C1 segment of cervical spinal cord (tissue), 14 donors: ENCODE measurements at places on chromosomes 7 and 10.

DNA sequence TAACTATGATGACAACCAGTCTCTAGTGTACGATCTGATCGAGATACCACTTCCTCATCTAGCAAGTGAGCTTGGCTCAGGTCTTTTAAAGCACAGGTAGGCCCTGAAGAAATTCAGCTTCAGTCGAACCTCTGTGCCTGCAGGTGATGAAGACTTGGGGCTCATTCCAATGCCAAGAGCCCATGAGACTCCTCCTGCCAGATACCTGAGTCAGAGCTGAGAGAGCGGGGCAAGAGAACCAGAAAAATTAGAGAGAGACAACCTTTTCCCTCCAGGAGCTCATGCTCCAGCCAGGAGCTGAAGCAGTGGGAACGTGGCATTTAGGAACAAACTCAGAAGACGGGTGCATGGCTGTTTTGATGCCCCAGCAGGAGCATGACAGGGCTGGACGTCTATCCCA lies 232.7 kb downstream of the FANK1 start:
- DNase-seq, result no peak

DNA sequence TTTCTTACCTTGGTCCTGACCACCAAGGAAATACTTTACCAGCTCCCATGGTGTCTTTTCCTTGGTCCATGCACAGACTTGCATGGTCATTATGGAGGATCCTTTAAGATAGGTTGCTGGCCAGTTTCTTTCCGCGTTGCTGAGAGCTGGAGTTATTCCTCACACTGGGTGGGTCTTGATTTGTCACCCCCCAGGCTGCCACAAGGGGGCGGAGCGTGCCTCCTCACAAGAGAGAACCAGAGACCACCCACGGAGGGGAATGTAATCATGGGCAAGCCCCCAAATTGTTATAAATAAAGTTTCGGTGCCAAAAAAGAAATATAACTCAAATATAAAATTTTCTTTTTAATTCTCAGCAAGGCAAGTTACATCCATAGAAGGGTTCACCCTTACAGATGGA lies 10.5 kb upstream of the TRIM24 start:
- DNase-seq, result no peak

GRCh38 chr10:18151356-18151890 lies 11.2 kb downstream of the CACNB2 start:
- no peak for DNase-seq

DNA sequence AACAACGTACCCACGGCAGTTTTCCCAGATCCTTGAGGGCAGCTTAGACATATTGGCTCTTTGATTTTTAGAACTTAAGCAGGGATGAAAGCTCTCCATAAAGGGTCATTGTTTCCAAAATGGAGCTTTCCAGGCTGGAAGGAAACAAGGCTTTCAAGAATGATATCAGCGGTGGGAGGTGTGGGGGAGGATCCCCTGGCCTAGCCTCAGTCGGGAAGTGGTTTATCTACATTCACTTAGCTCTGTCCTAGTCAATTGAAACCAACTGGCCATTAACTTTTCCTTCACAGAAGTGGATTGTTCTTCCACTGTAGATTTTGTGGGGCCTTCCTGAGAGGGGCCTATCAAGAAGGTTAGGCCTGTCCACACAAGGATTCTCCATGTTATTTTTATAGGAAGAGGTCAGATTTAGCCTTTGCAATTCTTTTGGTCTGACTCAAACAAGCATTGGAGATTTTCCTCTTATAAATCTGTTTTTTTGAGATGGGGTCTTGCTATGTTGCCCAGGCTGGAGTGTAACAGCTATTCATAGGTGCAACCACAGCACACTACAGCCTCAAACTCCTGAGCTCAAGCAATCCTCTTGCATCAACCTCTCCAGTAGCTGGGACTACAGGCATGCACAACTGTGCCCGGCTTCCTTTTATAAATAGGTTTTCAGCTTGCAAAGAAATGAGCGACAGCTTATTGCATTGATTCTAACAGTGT lies 343.5 kb downstream of the LRMDA start:
- DNase-seq, result no peak

DNA sequence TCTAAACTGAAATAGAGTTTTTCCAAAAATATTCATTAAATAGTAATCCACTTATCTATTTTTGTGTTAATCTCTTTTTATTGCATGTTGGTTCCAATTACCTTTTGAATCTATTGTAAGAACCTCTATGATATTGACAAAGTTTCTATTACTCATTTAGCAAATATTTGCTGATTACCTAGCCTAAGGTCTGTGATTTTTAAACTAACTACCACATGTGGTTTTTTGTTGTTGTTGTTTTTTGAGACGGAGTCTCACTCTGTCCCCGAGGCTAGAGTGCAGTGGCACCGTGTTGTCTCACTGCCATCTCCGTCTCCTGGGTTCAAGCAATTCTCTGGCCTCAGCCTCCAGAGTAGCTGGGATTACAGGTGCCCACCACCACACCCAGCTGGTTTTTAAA lies 2.0 kb upstream of the ASB13 start:
- DNase-seq, result no peak

- no peak for DNase-seq
These were observed 2.4 kb upstream of the MYO1G start for GRCh38 chr7:44981035-44981706.

DNA sequence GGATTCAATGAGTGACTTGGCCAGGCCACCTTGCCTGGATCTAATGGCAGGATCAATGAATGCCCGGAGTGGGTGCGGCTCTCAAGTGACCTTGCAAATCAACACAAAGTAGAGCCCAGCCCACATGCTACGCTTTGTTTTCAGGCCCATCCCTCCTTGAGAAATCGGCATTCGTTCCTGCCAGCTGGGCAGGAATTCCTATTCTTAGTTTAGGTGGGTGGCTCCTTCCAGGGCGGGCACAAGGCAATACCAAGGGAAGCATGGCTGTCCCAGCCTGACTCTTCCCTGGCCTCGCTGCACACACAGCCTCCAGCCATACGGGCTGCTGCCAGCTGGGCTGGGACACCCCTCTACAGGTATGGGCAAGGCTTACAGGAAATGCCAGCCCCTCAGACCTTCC lies 119.3 kb downstream of the SH3PXD2A start:
- DNase-seq, result no peak

GRCh38 chr7:23791721-23792120 lies 81.7 kb downstream of the STK31 start:
- DNase-seq, result no peak

- no peak for DNase-seq
These were observed 168.4 kb upstream of the IMMP2L start for GRCh38 chr7:111730476-111731300.

- no peak for DNase-seq
These were observed 339.2 kb upstream of the ADARB2 start for GRCh38 chr10:2076528-2076927.

- DNase-seq, result no peak
These were observed 49.9 kb upstream of the COL1A2 start for GRCh38 chr7:94344826-94345225.

GRCh38 chr7:74230446-74231231 lies 20.8 kb downstream of the LAT2 start:
- DNase-seq, result no peak

DNA sequence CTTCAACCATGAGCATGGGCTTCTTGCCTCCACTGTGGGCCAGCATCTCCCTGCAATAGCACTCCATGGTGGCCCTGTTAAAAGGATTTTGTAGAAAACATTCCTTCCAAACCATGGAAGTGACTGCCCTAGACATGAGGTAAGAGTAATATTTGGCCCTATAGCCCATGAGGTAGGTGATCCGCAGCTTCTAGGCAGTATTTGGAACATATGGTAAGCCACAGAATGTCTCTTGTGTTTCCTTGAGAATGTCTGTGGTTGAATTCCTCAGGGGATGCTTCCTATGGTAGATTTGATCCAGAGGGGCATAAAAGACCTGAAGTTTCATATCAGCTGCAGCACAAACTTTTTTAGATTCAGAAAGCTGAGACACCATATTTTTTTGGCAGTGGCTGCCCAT lies 54.9 kb downstream of the TMEM168 start:
- no peak for DNase-seq

GRCh38 chr10:37236093-37236492 lies 110.7 kb downstream of the ANKRD30A start:
- DNase-seq, result no peak

DNA sequence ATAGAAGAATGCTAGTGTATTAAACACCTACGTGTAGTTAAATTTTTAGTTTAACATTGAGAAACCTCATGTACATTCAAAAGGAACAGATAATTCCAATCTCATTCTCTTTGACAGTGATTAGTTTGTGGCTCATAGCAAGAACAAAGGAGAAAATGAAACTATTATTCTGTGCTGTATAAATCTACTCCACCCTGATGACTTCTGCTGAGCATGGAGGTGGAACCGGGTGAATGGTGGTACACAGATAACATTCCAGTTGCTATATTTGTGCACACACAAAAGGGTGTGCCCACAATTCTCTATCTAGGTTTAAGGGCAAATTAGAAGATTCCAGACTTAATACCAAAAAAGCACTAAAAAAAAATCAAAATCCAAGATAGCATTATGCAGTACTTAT lies 17.0 kb upstream of the RALA start:
- DNase-seq, result no peak

- DNase-seq, result no peak
These were observed 142.1 kb downstream of the JCAD start for GRCh38 chr10:29917311-29917710.

GRCh38 chr7:69078997-69079769 lies 519.1 kb upstream of the AUTS2 start:
- no peak for DNase-seq

DNA sequence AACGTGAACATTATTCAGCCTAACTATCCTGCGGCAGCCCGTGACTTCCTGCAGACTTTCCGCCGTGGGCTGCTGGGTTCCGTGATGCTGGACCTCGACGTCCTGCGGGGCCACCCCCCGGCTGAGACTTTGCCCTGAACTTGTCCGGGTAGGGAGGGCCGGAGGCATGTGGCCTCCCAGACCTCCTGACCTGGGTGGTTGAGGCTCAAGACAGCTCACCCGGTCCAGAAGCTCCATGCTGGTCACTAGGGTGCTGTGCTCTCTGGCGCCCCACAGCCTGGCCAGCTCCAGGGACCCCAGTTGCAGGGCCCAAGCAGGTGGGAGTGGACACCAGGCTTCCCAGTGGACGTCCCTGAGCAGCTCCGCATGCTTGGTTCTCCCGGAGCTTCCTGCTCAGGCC lies 4.4 kb downstream of the SPRN start:
- no peak for DNase-seq

- no peak for DNase-seq
These were observed 211.6 kb upstream of the MAGI2 start for GRCh38 chr7:79664884-79665676.

- DNase-seq, result no peak
These were observed 69.0 kb downstream of the TAF3 start for GRCh38 chr10:7887174-7887816.

GRCh38 chr10:32851301-32851700 lies 106.7 kb downstream of the ITGB1 start:
- no peak for DNase-seq

DNA sequence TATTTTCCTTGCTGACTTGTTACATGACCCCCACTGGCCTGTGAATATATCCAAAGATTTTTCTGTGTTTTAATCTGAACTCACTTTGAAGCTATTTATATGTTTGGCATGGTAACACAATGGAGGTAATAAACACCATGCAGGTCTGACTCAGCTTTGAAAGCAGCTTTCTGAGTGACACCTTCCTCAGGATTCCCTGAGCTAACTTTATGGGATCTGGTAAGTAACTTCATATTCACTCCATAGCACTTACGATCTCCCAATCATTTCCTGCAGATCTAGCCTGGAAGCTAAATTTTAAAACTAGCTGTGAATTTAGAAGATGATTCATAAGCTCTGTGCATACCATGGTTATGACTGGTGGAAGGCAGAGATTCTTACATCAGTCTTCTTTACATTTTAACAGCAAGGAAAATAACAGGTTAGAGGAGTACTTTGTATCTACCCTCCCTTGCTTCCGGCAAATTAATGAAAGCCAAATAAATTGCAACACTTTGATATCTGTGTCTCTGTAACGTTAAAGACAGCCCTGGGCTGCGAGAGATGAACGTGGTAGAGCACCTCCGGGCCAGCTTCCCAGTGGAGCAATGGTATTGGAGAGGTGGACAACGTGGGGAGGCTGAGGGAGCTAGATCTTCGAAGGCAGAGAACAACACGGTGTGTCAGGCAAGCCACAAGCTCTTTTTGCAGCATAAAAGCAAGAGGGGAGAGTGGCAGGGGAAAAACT lies 170.2 kb upstream of the KLF14 start:
- DNase-seq, result no peak

GRCh38 chr10:133334503-133335245 lies 2.0 kb downstream of the CALY start:
- no peak for DNase-seq
